OCI-LY7 (cell line): ENCODE measurements at places on chromosomes 2 and 18.

- peak; percentile 41 for DNase-seq
Observed at GRCh38 chr2:232876161-232876977, 6.3 kb downstream of the SNORC start.

GRCh38 chr18:48554610-48555400, 16.0 kb downstream of the CTIF start:
- DNase-seq: no peak

DNA sequence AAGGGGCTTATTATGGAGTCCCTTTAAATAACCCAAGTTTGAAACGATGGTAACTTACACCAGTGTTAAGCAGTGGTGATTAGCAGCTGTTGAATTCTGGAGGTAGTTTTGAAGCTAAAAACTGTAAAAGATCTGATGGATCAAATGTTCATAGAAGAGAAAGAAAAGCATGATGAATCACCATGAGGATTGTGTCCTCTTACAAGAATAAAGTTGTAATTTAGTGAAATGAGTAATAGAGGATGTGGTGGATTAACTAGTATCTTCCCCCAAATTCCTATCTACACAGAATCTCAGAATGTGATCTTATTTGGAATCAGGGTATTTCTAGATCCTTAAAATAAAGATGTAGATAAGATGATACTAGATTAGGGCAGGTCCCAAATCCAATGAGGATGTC, 1138.2 kb upstream of the TMEFF2 start:
- no peak for DNase-seq

GRCh38 chr2:23522726-23523372, 137.9 kb downstream of the KLHL29 start:
- DNase-seq: no peak

- peak; percentile 27 for DNase-seq
Observed at GRCh38 chr2:17877811-17878280, 621 bp upstream of the KCNS3 start.

GRCh38 chr2:221169724-221170123, 402.4 kb downstream of the EPHA4 start:
- DNase-seq: no peak

- no peak for DNase-seq
Observed at GRCh38 chr2:201975434-201975833, 58.2 kb upstream of the FZD7 start.

DNA sequence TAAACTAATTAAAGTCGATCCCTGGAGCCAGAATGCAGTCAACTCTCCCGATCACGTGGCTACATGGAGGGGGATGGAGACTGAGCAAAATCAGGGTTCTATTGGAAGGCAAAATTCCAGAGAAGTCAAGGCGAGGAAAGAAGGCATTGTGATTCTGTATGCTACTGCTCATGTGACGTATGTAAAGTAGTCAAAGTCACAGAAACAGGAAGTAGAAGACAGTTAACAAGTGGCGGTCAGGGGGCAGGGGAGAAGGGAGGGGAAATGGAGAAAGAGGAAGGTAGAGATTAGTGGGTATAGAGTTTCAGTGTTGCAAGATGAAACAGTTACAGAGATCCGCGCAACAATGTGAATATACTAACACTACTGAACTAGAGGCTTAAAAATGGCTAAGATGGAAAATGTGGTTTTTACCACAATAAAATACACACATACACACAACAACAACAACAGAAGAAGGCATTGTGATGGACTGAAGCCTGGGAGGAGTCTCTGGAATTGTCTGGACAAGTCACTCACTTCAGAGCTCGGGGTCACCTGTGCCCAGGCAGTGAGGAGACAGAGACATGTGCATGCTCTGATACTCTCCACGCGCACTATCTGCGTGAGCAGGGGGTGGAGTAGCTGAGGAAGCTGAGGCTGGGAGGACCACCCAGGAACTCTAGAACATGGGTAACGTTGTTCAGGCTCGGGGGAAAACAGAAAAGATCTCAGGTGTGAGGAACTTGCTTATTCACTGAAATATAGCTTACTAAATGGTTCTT, 89.9 kb upstream of the CDCA7 start:
- peak; percentile 80 for DNase-seq

- DNase-seq: no peak
Observed at GRCh38 chr18:77622009-77622692, 372.5 kb downstream of the GALR1 start.

GRCh38 chr2:120683701-120684100, 52.0 kb upstream of the GLI2 start:
- no peak for DNase-seq

GRCh38 chr2:129240061-129240460, 739.4 kb upstream of the RAB6C start:
- DNase-seq: no peak
